ENCODE measurements at places on chromosomes 12 and 14.

- DNase-seq: no peak
These were observed 85.1 kb upstream of the C14orf180 start for GRCh38 chr14:104494483-104494882.

DNA sequence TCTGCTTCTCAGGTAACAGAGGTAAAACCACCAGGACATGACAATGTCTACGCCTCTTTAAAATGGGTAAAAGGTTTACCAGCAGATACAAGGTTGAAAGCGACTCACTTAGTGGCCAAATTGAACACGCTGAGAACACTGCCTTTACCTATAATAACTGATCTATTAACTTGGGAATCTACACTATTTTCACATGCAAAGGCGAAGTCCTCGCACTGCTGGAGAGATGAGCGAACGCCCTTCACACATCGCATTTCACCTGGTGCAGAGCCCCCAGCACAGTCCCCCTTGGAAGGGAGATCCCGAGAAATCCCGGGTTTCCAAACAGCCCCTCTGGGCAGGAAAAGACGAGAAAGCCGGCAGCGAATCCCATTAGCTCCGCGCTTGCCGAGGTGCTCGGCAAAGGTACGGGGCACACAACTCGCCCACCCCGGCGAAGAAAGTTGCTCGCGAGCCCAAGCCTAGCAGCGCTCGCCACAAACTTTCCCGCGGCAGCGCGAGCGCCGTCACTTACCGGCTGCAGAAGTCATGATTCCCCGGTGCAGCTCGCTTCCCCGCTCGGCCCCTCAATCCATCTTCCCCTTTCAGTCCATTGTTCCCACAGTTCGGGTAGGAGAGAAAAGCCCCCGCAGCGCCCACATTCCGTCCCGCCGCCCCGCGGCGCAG lies 423 bp downstream of the FGD6 start:
- DNase-seq: peak; percentile 10

- DNase-seq: no peak
These were observed 16.2 kb downstream of the SYNE3 start for GRCh38 chr14:95500201-95500681.

GRCh38 chr12:13523536-13524307 lies 327.2 kb downstream of the EMP1 start:
- DNase-seq: no peak
